SW480 (cell line): ENCODE measurements at places on chromosomes 1 and 21.

DNA sequence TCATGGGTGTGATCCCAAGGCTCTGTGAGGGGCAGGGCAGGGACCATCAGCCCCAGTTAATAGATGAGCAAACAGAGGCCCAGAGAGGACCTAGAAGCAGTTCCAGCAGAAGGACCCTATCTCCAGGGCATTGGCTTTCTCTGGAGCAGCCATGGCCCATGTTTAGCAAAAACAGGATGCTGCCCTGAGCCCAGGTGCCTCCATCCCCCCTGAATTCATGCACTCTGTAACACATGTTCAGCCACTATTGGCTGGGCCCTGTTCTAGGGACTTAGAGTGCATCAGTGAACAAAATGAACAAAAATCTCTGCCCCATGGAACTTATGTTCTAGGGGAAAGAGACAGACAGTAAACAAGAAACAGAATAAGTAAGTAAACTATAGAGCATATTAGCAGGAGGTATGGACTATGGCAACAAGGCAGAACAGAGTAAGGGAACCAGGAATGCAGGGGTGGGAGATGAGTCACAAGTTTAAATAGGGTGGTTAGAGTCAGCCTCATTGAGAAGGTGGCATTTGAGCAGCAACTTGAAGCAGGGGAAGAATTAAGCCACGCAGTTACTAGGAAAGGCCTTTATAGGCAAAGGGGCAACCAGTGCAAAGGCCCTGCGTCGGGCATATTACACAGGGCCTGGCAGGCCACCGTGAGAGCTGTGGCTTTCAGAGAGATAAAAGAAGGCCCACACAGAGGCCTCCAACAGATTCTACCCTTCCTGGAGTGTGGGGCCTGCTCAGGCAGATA is 185.9 kb upstream of the EDN2 start:
- DNase-seq = peak; percentile 71

- no peak for DNase-seq
These were observed 66.1 kb downstream of the CD2 start for GRCh38 chr1:116820369-116820768.

DNA sequence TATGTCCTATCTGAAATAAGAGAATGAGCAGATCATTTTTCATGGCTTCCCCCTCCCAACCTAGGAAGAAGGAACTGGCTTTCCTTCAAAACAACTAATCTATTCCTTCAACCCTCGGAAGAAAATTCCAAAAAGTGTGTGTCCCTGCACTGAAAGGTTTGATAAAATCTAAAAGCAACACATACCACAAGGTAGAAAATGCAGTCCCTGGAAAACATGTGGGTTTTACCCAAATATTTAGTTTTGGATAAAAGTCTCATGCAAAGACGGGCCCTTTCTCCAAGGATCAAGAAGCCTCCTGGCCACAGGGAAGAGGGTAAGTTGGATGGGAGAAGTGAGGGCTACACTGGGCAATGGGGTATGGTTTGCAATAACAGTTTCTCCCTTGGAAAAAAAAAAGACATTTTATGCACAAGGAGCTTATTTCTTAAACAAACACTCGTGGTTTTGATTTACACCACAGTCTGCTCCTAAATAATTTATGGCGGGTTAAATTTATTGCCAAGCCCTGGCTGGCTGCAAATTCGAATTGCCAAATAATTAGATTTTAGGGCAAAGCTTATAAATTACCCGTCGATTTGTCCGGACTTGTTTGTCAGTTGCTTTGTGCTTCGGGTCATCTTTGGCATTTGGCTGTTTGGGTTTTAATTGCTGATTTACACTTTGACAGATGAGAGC is 28.9 kb downstream of the ERI3 start:
- no peak for DNase-seq

- peak; percentile 100 for DNase-seq
These were observed 22.7 kb upstream of the IFNGR2 start for GRCh38 chr21:33380483-33380998.

- no peak for DNase-seq
These were observed 15.9 kb upstream of the SPOCD1 start for GRCh38 chr1:31831397-31832378.

GRCh38 chr1:45215485-45216199 is 9.2 kb upstream of the ZSWIM5 start:
- DNase-seq = no peak

- DNase-seq = no peak
These were observed 6.9 kb downstream of the HTR1D start for GRCh38 chr1:23210351-23210785.

GRCh38 chr1:219587401-219587800 is 25.5 kb downstream of the ZC3H11B start:
- DNase-seq = no peak

- DNase-seq = no peak
These were observed 5.7 kb downstream of the IGSF5 start for GRCh38 chr21:39750670-39751069.

DNA sequence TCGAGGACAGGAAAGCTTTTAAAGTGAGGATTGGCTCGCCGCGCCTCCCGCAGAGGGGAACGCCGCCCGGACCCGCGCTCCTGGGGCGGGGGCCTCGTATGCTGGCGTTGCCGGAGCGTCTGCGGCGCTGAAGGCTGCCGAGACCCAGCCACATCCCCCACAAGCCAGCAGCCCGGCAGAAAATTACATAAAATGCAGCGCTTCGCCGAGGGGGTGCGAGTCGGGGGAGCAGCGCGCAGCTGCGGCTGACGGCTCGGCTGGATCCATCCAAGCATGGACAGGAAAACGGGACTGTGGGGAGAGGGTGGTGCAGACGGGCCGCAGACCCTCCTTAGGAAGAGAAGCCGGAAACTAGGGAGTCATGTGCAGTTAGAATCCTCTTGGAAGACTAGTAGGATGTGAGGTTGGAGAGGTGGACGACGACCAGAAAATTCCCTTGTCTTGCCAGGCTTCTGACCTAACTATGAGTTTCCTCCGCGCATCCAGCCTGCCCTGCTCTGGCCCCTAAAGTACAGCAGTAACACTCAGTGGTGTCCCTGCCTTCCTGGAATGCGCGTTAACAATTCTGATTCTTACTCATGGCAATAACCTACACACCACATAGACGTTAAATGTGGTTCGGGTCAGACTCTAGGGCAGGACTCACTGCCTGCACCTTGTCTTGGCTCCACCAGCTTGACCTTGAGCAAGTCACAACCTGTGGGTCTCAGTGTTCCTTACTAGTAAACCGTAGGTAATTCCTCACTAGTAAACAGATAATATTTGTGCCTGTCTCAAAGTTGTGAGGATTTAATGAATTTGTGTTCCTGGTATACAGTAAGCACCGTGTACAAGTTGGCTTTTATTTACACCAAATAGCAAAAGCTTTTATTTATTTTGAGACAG is 953 bp upstream of the BRWD1 start:
- DNase-seq = peak; percentile 69

GRCh38 chr21:42676808-42677207 is 23.4 kb downstream of the PDE9A start:
- DNase-seq = no peak

GRCh38 chr1:203557390-203557789 is 63.4 kb downstream of the OPTC start:
- no peak for DNase-seq

- no peak for DNase-seq
These were observed 51.8 kb upstream of the SLC16A1 start for GRCh38 chr1:113007706-113008364.
